ENCODE measurements at places on chromosomes 2 and 18.

DNA sequence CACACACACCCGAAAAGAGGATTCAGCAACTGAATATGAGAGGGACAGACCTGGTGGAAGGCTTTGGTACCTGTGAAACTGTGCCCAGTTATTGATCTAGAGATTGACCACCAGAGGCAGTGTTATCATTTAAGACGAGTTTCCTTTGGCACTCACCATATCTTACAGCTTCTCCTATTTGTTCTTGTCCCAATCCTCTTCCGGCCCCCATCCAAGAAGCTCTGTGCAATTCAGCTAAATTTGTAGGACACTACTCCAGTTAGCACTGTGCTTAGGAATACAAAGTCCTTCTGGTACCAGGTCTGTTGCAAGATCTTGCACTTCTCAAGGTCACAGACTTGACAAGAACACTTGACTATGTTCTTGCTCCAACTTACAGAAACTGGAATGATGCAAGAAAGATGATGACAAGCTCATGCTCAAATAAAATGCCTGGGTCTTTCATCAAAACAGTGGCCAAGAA is 177.7 kb downstream of the TMEM247 start:
- peak; percentile 29 for DNase-seq

- DNase-seq, result no peak
These were observed 70.7 kb downstream of the TFCP2L1 start for GRCh38 chr2:121214296-121214695.

- DNase-seq, result no peak
These were observed 95.4 kb upstream of the CYP20A1 start for GRCh38 chr2:203143391-203143790.

GRCh38 chr2:66095820-66096345 is 339.0 kb upstream of the MEIS1 start:
- DNase-seq, result no peak

DNA sequence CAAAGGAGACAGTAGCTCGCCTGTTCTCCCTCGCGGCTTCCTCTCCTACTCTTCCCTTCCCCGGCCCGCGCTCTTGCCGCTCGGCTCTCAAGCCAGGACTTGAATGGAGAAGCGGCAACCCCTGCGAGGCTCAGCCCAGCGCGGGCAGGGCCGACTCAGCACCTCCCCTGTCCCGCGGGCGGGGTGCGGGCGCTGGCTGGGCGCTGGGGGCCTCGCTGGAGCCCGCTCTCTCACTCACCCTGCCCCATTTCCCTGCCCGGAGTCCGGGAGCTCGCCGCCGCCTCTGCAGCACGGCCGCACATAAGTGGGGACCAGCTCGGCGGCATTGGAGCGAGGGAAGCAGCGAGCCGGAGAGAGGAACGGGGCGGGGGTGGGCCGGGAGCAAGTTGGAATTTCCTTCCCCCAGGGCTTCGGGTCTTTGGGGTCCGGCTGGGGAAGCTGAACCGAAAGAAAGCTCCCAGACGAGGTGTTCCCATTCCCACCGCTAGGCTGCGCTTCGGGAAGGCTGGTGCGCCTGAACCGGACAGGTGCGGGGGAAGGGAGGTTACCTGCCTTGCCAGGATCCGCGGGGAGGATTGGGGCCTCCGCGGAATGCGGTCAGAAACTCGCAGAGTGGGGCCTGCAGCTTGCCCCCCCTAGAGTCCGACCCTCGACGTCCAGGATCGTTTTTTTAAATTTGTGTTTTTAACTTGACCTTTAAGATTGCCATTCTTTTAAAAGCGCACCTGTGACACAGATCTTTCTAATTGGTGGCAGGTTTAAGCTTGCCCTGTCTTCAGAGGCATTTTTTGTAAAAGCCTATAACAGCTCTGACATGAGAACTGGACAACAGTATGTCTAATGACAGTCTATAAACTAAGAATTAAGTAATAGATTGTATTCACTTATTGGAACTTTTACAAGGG is at the start of gene COBLL1:
TSS of gene COBLL1 (minus strand) at position 105 of the 905 bp plus-strand sequence. CDS start 627 bp downstream, outside the sequence.
- DNase-seq, result peak; percentile 81

DNA sequence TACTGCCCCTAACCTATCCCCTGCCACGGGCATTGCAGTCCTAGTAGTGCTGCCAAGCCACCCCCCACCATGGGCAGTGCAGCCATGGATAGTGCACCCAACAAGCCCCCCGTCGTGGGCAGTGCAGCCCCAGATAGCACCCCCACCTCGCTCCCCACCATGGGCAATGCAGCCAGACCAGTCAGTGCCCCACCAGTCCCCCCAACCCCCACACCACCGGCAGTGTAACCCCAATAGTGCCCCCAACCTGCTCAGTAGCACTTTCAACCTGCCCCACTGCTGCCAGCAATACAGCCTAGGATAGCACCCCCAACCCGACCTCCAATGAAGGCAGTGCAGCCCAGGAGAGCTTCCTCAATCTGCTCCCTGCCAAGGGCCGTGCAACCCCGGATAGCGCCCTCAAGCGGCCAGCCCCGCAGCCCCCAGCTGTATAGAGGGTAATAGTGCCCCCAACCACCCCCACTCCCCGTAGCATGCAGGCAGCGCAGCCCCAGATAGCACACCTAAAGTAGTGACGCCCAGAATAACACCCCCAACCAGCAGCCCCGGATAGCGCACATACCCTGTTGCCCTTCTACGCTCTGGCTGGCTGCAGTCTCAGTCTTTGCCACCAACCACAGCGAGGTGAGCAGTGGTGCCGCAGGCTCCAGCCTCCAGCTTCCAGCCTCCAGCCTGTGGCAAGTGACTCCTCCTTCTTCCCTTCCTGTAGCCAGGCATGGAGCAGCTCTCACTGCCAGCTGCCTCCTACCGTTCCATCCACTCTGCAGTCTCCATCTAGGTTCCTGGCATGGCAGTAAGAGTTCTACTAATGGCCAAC is 45.4 kb upstream of the ANKRD62 start:
- DNase-seq, result no peak

- DNase-seq, result no peak
These were observed 433.6 kb downstream of the LPIN1 start for GRCh38 chr2:12180031-12180430.

DNA sequence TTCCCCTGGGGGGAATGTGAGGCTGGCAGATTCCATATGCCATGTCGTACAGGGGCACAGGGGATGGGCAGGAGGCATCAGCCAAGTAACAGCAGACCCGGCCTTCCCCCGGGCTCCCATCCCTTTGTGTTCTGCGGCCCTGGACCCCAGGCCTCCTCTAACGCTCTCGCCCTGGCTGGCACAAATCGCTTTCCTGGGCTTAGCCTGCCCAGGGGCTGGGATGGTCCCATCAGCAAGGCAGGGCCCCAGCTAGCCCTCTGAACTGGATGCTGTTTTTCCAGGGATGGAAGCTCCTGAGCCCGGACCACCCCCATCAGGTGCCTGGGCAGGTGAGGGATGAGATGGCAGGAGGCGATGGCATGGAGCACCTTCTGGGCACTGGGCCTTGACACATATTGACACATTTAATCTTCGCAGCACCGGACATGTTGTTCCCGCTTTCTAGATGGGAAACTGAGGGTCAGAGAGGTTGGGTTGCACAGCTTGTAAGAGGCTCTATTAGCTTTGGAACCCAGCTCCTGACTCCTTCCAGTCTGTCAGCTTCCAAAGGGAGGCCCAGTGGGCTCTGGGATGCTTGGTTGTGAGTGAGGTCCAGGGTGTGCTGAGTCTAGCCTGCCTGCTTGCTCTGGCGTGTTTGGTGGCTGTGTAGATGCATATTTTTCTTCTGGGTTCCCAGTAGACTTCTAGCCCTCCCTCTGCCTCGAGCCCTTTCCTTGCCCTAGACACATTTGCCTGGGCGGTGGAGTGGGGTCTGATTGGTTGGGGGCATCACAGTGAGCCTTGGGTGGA is 40.3 kb downstream of the GLI2 start:
- DNase-seq, result no peak

DNA sequence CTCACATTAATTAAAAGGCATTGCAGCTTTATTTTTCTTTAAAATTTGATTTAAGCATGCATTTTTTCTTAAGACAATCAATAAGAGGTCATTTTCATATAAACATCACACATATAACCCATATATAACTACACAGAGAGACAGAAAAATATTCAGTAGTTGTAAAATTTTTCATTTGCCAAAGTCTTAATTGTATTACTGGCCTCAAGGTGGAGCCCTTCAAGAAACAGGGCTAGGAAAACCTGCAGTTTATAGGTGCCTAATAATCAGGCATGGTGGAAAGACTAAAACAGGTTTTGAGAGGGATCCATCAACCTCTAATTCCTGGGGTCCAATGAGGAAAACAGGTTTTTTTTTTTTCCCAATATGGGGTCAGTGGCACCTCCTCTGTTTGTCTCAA is 71.3 kb upstream of the ZNF804A start:
- no peak for DNase-seq

- no peak for DNase-seq
These were observed 39.1 kb downstream of the CALCRL start for GRCh38 chr2:187408926-187409325.

GRCh38 chr2:71992036-71992435 is 155.6 kb downstream of the CYP26B1 start:
- DNase-seq, result no peak

DNA sequence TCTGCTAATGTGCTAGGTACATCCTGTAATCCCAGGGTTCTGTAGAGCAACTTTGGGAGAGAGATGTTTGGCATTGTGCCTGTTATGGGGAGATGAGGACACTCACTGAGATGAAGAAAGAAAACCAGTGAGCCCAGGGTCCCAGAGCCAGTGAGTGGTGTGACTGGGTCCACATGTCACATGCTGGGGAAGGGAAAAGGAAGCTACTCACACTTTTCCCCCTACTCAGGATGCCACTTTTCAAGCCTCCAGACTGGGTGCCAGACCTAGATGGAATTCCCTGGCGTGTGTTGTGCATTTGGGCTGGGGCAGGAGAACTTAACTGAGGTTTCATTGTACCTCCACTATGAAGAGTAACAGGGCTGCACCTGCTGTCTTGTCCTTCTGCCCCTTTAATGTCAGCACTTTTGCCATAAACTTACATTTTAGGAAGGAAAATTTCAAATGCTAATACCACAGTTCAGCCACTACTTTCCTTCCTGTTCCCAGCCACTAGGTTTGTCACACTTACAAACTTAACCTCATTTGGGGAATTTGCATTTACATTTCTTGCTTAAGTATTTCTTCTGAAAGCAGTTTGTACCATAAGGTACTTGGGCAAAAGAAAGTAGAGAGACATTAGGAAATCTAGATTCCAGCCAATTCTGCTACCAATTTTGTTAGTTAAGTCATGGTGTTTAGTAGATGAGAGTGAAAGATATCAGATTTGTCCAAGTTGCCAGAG is 10.2 kb downstream of the INSIG2 start:
- no peak for DNase-seq

- DNase-seq, result no peak
These were observed 111.6 kb downstream of the ZNF521 start for GRCh38 chr18:25240420-25240770.

- no peak for DNase-seq
These were observed 20.1 kb upstream of the LTBP1 start for GRCh38 chr2:32926708-32927084.

DNA sequence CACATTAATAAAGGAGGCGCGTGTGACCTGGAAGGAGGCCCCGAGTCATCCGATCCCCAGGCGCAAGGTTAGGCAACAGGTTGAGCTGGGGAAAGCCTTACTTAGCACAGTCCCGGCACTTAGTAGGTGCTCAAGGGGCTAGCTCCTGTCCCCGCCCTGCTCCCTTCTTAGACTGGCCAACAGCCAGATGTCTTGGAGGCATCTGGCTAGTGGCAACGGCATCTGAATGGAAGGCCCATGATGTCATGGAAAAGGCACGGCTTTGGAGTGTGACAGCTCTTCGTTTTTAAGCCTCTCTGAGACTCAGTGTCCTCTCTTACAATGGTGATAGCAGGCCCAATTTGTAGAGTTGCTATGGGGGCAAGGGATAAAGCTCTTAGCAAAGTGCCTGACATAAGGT is 258.3 kb downstream of the CYRIA start:
- DNase-seq, result no peak

GRCh38 chr18:67553437-67553836 is 36.9 kb upstream of the DSEL start:
- no peak for DNase-seq

DNA sequence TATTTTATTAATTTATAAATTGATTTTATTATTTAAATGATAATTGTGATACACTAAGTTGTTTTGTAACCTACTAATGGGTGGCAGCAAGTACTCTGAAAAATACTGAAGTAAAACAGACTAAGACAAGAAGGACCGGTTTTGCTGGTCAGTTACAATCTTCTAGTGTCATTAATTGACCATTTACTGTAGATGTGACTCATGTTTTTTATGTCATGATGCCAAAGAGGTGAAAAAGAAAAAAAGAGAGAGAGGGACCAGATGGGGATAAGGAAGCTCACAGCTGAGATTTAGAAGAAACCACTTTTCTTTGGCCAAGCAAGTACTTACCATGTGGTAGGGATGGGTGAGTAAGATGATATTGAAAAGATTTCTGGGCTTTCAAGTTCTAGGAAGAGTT is 955.8 kb upstream of the LRRTM1 start:
- DNase-seq, result no peak

DNA sequence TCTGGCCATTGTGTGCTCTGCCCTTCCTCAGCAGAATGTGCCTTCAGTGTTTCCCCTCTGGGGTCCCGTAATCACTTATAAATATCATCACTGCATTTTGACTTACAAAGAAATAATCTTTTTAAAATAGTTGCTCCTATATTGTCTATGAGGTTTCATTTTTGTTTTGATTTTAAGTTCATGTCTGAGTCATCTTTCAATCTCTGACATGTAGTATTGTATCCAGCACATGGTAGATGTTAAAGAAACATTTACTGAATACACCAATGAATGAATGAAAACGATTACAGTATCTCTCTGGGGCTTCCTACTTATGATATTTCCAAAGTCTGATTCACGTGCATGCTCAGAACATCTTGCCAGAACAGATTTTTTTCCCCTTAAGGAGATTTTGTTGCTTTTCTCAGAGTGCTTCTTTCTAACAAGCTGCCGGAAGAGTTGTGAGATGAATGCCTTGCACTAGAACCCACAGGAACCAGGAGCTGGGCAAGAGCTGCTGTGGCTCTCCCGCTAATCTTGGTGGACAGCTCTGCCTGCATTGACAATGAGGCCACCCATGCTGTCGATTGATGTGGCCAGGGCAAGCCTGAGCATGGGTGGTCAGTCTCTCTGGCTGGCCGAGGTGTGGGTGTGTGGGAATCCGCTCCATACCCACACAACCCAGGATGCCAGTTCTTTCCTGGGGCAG is 199.4 kb downstream of the CYRIA start:
- DNase-seq, result no peak

GRCh38 chr18:30208546-30208945 is 834.0 kb downstream of the DSC3 start:
- no peak for DNase-seq

DNA sequence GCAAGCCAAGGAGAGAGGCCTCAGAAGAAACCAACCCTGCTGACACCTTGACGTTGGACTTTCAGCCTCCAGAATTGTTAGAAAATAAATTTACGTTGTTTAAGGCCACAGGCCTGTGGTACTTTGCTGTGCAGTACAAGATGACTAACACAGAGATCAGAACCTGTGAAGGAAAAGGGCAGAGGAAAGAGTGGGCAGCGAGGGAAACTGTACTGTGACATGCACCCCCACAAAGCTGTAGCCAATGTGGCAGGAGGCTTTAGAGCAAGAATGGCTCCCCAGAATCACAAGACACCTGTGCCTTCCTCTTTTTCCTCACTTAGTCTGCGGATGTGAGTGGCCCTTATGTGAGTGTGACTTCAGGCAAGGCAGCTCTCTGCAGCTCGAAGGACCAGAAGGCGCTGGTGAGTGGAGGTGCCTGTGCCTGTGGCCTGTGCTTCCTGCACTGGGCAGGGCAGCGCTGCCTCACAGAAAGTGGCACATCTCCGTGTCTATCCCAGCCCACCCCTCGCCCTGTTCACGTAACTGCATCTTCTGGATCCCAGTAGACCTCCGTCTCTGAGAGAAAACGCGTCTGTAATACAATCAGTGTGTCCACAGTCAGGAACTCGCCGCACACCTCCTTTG is 89.5 kb downstream of the MRPS9 start:
- DNase-seq, result no peak

GRCh38 chr2:127072970-127073369 is 34.0 kb downstream of the BIN1 start:
- no peak for DNase-seq
